ENCODE measurements at places on chromosomes 4 and X.
A peak's percentile ranks its signal among the peaks of the same experiment; 100 is the strongest.

- no peak overlapping the region for H3K27ac ChIP-seq
- peaks cover 2% of the 10 kb centered on the region for H3K4me1 ChIP-seq
- peak; percentile 23 for DNase-seq
- peaks cover 5% of the 10 kb centered on the region for H3K36me3 ChIP-seq
- H3K27me3 ChIP-seq, result no peaks in the 10 kb centered on the region
Measured at GRCh38 chr4:39970671-39971640, 6.8 kb downstream of the PDS5A start.

GRCh38 chr4:86944964-86945781 lies 10.4 kb downstream of the AFF1 start:
- H3K36me3 ChIP-seq, result no peaks in the 10 kb centered on the region
- H3K27ac ChIP-seq, result no peak overlapping the region
- no peaks in the 10 kb centered on the region for H3K27me3 ChIP-seq
- DNase-seq, result no peak
- no peak overlapping the region for H3K4me3 ChIP-seq

GRCh38 chr4:108821351-108821930 lies 58.6 kb upstream of the ETNPPL start:
- no peak overlapping the region for H3K27ac ChIP-seq
- no peak overlapping the region for H3K4me3 ChIP-seq

DNA sequence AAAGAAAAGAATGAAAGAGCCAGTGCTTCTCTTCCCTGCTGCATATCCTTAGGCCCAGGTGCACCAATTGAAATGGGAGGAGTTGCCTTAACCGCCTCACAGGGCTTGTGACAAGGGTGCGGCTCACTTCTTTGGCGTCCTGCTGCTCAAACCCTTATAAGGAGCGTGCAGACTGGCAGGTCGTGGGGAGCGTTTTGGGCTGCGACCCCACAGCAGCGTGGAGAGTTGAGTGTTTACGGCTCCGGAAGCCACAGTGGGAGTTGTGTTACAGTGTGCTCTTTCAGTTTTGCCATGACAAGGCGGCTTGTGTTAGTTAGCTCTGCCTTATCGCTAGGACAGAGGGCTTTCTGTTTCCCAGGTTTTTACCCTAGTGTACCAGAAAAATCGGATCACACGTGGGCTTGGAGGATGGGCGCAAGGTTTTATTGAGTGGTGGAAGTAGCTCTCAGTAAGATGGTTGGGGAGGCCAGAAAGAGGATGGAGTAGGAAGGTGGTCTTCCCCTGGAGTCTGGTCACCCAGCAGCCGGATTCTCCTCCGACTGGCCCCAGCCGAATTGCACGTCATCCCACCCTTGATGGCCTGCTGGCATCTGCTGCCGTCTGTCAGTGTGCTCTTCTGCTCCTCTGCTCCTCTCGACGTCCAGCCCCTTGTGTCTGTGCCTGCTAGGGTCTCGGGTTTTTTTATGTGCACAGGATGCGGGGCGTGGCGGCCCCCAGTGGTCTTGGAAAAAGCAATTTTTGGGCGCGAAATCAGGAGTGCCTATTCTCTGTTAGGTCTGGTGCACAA lies 718.9 kb downstream of the ARAP2 start:
- H3K4me3 ChIP-seq, result no peak overlapping the region
- peaks cover 6% of the 10 kb centered on the region for H3K4me1 ChIP-seq

DNA sequence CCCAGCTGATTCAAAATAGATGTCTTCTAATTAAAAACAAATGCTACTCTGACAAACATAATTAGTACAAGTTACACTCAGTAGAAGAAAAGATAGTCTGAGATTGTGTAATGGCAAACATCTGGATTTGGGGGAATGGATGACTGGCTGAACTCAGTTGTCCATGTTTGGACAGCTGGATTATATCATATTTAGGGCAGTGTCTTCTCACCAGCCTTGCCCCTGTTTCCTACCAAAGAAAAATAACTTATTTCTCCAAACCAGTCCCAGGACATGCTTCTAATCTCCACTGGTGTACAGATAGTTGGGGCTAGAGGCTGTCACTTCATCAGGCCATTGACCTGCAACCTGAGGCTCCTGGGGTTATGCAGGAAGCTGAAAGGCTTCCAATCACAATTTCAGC lies 237.3 kb downstream of the USP46 start:
- no peaks in the 10 kb centered on the region for H3K36me3 ChIP-seq
- H3K4me1 ChIP-seq, result no peaks in the 10 kb centered on the region
- no peak for DNase-seq
- H3K4me3 ChIP-seq, result no peak overlapping the region

Data from H1 (cell line).